COR-L47 (cell line): ENCODE measurements at places on chromosomes 12 and 14.

GRCh38 chr14:77099425-77100167, 1.5 kb downstream of the CIPC start:
- DNase-seq: peak; percentile 12

- no peak for DNase-seq
Measured at GRCh38 chr12:104422441-104422840, 34.3 kb upstream of the CHST11 start.

- DNase-seq: no peak
Measured at GRCh38 chr12:51848841-51849735, 570 bp upstream of the FIGNL2 start.

- no peak for DNase-seq
Measured at GRCh38 chr12:113039911-113040445, 16.6 kb upstream of the DTX1 start.

DNA sequence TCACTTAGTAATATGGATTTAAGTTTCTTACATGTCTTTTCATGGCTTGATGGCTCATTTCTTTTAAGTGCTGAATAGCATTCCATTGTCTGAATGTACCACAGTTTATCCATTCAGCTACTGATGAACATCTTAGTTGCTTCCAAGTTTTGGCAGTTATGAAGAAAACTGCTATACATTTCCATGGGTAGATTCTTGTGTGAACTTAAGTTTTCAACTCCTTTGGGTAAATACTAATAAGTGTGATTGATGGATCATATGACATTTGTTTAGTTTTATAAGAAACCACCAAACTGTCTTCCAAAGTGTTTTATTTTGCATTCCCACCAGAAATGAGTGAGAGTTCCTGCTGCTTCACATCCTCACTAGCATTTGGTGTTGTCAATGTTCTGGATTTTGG, 119.2 kb downstream of the NAV3 start:
- no peak for DNase-seq

- no peak for DNase-seq
Measured at GRCh38 chr12:82099216-82099615, 259.0 kb downstream of the CCDC59 start.

DNA sequence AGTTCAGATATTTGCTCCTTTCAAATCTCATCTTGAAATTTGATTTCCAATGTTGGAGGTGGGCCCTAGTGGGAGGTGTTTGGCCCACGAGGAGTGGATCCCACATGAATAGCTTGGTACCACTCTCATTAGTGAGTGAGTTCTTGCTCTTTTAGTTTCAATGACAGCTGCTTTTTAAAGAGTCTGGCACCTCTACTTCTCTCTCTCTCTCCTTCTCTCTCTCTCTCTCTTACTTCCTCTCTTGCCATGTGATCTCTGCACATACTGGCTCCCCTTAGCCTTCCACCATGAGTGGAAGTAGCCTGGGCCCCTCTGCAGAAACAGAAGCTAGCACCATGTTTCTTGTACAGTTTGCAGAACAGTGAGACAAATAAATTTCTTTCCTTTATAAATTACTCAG, 25.1 kb downstream of the GPR65 start:
- DNase-seq: no peak

GRCh38 chr14:42224053-42224888, 617.6 kb downstream of the LRFN5 start:
- DNase-seq: peak; percentile 67

DNA sequence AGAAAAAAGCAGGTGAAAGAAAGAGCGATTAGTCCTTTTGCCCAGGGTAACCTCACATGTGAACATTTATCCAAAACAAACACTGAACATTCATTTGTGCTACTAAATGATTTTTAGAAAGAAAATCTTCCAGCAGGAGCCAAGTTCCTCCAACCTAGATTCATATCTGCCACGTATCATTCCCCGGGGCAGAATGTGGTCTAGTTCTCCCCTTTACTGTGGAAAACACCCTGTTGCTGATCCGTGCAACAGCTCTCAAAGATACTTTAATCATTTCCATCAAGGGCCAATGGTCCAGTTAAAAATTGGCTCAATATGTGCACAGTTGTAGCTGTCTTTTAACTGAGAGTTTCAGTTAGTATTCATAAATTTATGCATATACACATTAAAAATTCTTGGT, 479.1 kb downstream of the ATP23 start:
- no peak for DNase-seq

DNA sequence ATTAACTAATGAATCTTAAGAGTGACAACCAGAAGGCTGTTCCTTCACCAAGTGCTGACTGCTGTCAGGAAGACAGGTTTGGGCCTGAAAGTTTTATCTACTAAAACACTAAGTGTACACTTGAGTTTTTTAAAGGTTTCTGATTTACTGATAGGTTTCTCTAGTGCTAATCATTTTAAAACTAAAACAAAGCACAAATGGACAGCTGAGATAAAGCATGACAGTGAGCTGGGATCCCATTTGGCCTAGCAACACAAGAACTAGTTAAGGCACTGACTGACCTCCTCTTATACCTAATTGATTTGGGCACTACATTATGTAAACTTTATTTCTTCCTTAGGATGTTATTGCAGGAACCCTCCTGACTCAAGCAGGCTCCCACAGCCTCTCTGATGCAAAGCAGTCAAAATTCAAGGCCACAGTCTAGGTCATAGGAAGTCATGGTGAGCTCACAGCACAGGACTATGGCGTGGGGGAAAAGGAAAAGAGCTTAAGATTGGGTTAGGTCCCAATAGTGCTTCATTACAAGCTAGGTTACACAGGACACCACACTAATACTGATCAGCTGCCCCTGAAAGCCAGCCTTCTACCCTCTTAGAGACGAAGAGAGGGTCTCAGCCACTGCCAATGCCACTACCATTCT, 3.5 kb downstream of the STXBP6 start:
- no peak for DNase-seq

GRCh38 chr12:131640525-131640924, 70.4 kb upstream of the SFSWAP start:
- DNase-seq: no peak

DNA sequence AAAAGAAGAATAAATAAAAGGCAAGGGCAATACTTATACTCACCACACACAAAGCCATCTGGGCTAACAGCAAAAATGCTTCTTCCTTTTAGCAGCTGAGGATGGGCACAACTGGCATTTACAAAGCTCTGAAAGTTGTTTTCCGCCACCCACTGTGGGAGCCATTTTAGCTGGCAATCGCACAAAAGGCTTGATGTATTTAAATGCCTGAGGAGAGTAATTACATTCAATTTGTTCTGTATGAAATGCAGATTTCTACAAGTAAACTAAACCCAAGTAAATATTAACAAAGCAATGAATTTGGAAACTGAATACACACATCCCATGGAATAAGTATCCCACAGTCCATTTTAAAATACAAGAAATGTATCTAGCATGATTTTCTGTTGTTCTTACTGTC, 37.5 kb downstream of the LRIG3 start:
- DNase-seq: peak; percentile 91

GRCh38 chr14:106518054-106518943, 991.9 kb downstream of the TMEM121 start:
- peak; percentile 7 for DNase-seq

DNA sequence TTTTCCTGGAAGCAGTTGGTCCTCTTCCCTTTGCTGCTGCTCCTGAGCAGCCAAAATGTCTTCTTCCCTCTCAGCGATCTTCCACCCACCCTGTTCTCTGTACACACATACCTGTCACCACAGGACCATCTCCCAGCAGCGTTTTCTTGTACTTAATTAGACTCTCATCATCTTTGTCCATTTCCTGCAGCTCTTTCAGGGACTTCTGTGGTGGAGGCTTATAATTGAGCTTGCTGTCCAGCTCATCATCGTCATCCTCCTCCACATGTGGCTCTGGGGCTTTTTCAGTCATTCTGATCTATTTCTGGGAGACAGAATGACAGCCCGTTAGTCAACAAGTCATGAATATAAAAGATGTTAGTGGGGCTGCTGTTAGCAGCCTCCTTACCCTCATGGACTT, 11.0 kb downstream of the ARHGDIB start:
- DNase-seq: no peak

GRCh38 chr12:104167519-104168458, 29.8 kb upstream of the NFYB start:
- no peak for DNase-seq

DNA sequence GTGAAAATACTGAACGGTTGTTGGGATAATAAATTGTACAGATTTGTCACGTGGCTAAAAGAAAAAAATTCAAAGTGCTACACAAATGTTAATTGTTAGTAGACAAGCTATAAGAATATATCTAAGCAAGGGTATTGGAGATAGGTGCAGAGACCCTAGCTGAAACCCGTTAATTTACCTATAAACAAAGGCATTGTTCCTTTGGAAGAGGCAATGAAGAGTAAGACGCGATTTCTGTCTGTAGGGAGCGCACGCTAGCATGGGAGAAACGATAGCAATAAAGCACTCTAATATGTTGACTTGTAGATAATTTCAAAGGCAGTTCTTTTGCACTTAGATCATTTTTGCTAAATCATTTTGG, 565 bp downstream of the CCDC77 start:
- DNase-seq: no peak

- no peak for DNase-seq
Measured at GRCh38 chr12:678747-679712, 15.8 kb upstream of the NINJ2 start.

GRCh38 chr14:30803185-30803584, 71.2 kb upstream of the COCH start:
- no peak for DNase-seq

GRCh38 chr12:66130267-66131066, at the start of gene LLPH:
LLPH (minus strand) TSS chr12:66130750; CDS start chr12:66129106, 1,644 bp downstream.
- peak; percentile 75 for DNase-seq

DNA sequence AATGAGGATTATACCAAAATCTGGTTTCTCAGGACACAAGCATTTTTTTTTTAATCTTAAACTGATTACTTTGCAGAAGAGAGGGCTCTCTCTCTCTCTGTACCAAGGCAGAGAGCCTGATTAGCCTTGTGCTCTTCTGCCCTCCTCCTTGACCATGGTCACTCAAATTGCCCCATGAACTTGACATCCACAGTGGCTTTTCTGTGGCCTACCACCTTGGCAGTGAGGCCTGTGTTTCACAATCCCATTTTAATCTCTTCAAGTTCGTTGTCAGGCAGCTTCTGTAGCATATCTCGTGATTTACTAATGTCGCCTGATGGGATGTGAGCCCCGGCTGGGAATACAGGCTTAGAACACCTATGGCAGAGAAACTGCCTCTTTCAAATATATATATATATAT, 30.7 kb upstream of the PWP1 start:
- DNase-seq: no peak

DNA sequence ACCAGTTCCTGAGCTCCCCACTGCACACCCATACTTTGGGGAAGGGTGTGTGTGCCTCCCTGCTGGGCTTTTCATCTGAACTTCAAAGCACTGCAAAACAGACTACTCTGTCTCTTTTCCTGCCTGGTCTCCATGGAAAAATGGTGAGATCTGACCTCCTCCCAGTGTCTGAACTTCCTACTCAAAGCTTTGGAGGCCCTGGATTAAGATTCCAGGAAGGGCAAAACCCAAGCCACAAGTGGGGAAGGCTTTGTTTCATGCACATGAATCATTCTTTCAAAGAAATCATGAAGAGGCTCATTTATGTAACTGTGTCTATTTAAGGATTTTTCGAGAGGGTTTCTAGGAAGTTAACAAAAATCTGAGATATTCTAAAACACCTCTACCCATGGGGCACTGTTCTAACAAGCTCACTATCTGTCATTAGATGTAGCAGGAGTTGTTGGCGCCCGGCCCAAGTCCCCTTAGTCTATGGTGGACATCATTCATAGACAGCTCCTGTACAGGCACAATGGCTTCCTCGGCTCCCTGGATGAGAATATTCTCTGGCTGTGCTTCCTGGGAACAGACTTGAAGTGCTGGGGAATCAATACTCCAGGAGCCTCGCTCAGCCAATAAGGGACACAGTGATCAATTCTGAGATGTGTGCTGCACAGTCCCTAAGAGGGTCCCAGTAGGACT, 224.0 kb downstream of the KTN1 start:
- DNase-seq: no peak

- peak; percentile 24 for DNase-seq
Measured at GRCh38 chr12:63319386-63319785, 168.4 kb upstream of the AVPR1A start.

- no peak for DNase-seq
Measured at GRCh38 chr12:55017416-55017925, 2.3 kb upstream of the NEUROD4 start.

DNA sequence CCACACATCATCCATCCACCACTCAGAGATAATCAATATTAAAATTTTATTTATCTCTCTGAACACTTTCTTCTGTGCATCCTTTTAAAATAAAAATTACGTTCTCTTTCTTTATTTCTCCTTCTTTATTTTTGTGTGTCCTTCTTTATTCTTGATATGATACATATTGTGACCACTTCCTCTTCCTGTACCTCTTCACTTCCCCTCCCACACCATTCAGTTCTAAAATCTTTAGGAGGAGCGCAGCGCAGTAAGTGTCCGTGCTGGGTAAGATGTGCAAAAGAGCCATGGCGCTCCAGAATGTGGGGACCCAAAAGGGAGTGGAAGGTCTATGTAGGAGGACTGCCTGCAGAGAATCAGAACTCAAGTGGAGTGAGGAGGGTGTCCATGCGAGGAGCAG, 256.7 kb downstream of the ITPR2 start:
- no peak for DNase-seq

DNA sequence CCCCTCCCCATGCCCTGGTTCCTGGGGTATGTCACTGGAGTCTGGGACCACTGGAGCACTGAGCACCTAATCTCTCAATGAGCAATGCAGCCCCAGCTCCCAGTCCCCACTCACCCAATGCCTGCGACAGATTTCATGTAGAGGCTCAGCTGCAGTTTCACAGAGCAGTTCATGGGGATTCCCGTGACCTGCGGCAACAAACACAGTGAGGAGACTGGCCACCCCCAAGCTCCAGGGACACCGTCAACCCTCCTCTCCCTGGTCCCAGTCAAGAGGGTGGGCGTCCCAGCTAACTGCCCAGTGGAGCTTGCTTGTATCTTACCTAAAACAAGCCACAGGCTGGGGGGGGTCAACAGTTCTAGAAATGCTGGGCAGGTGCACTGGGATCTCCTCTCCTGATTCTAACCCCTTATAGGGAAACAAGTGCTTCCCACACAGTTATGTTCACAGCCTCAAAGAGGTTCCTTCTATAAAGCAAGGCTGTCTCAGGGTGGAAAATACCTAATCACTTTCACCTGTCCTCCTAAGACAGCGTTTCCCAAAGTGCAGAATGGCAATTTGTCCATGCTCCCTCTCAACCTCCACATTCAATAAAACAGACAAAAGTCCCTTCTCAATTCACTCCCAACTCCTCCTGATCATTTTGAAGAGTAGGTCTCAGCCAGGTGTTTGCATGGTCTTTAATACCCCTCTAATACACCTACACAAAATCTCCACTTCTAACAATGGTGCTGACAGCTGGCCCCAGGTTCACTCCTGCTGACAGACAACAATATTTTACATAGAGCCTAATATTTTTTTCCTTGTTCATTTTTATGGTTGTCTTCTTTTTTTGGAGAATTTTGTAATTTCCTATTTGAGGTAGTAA, 68.3 kb downstream of the SCARB1 start:
- DNase-seq: no peak

GRCh38 chr12:101743724-101744472, 4.6 kb upstream of the SYCP3 start:
- no peak for DNase-seq

DNA sequence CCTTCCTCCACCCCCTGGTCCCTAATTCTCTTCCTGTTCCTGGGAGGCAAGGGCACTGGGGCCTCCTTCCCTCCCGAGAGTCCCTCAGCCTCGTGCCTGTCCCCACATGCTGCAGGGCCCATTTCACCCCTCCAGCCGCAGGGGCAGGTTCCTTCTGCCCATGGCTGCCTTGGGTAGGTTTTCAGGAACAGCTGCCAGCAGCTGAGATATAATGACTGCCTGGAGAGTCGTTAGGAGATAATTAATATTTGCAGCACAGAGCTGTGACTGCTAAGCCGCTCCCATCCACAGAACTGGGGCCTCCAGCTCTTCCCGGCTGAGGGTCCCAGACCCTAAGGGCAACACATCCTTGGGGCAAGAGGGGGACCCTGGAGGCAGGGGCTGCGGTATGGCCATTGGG, 211.9 kb upstream of the LHX5 start:
- DNase-seq: peak; percentile 74
